ENCODE measurements at places on chromosomes 13 and 19.

- DNase-seq = no peak
These were observed 59.6 kb downstream of the KCNRG start for GRCh38 chr13:50074843-50075242.

- DNase-seq = no peak
These were observed 102.3 kb downstream of the GPC6 start for GRCh38 chr13:93328943-93329342.

DNA sequence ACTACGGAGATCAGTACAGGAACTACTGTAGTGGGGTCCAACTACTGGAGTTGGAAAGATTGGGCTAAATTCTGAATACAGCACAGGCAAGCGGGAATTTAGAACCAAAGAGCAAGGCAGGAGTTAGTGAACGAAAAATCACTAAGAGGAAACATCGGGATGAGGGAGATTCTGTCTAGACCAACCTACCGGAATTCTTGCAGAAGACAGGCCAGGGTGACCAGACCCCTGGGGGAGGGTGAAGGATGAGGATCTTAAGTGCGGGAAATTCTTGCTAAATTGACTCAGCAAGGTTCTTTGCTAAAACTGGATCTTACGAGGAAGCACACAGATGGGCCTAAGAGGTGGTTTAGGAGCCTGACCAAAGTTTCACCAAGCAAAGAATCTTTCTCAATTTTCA is 13.2 kb upstream of the PSPC1 start:
- DNase-seq = no peak

- no peak for DNase-seq
These were observed 383.1 kb upstream of the GPC6 start for GRCh38 chr13:92843549-92843948.

GRCh38 chr19:478236-478903 is 17.5 kb upstream of the SHC2 start:
- no peak for DNase-seq

DNA sequence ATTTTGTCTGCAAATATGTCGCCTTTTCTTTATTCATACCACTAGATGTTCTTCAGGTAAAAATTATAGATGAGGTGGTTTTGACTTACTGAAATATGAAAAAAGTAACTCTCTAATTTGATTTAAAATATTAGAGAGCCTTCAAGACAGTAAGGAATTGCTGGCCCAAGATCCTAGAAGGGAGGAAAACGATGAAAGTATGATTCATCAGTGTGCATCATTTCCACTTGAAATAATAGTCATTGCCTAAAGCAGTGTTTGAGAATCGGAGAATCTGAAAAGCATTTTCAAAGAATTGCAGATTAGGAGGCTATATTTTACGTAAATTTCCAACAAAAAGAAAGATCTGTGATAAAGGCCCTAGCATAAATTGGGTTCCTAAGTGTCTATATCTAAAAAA is 1707.9 kb upstream of the PRR20A start:
- no peak for DNase-seq

- DNase-seq = peak; percentile 21
These were observed 109.2 kb downstream of the ESD start for GRCh38 chr13:46687810-46688209.

GRCh38 chr13:25001476-25002206 is 94.3 kb upstream of the PABPC3 start:
- no peak for DNase-seq

GRCh38 chr19:28549680-28550277 is 663.2 kb downstream of the UQCRFS1 start:
- no peak for DNase-seq

- DNase-seq = no peak
These were observed 18.6 kb upstream of the FBN3 start for GRCh38 chr19:8167985-8168384.

DNA sequence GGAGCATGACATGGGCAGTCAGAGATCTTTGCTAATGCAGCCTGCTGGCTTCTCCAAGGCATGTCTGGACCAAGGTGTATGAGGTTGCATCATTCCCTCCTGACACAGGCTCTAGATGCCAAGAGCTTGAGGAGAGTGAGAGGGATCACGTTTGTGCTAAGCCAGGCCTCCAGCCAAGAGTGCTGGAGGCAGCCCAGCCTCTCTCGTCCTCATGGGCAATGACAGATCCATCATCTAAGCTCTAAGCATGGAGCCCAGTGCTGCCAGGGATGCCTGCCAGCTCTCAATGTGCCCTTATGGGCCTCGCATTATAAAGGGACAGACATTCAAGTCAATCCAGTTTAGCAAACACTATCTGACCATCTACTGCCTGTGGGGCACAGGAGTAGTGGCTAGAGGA is 136.3 kb upstream of the VSTM2B start:
- no peak for DNase-seq

- DNase-seq = peak; percentile 62
These were observed 31.6 kb downstream of the SYT3 start for GRCh38 chr19:50607874-50608785.

DNA sequence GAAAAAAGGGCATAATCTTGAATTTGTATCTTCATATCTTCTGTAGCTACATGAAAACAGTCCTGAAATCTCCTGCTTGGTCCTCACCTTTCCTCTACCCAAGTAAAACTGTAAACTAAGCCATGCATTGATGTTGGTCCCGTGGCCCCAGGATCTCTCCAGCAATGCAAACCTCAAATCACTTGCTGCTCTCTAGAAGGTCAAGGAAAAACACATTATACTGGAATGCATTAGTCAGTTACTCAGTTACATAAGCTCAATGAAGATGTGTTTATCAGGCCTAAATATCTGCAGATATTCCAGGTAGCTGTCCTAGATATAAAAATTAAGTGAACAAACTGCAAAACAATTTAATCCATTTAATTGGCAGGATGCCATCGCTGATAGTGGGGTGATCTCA is 261.8 kb downstream of the ABCC4 start:
- no peak for DNase-seq

DNA sequence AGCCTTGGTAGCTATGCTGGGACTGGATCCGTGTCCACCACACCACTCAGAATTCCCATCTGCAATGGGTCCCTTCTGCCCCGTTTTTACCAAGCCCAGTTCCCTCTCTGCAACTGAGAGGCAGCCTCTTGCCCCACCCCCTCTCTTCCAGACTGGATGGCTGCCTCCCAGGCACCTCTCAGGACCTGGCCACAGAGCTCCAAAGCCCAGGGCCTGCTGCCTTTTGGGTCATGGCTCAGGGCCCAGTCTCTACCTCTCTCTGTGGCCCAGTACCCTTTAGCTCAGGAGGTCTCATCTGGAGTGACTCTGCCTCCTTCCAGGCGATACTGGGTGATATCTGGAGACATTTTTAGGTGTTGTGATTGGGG is 10.3 kb upstream of the ZBTB7A start:
- DNase-seq = no peak

GRCh38 chr13:26946684-26947343 is 186.2 kb upstream of the GPR12 start:
- no peak for DNase-seq

- no peak for DNase-seq
These were observed 1.1 kb downstream of the NAA16 start for GRCh38 chr13:41312176-41312500.

DNA sequence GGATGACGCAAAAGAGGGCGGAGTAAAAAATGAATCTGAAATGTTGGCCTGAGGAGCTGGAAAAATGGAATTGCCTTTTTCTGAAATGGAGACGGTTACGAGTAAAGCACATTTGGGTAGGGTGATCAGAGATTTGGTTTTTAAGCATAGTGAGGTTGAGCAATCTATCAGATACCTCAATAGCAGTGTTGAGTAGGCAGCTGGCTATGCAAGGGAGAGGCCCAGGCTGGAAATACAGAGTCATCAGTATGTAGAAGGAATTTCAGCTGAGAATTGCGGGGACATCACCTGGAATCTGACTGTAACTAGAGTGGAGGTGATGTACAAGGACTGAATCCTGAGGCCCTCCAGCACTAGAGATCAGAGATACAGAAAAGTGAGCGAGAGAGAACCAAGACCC is 224.8 kb downstream of the LMO7 start:
- no peak for DNase-seq

Data from CD4-positive, alpha-beta memory T cell (primary cell).